ENCODE measurements at places on chromosomes 11 and 22.

- DNase-seq: no peak
These were observed 7.1 kb upstream of the HMGXB4 start for GRCh38 chr22:35250156-35250555.

DNA sequence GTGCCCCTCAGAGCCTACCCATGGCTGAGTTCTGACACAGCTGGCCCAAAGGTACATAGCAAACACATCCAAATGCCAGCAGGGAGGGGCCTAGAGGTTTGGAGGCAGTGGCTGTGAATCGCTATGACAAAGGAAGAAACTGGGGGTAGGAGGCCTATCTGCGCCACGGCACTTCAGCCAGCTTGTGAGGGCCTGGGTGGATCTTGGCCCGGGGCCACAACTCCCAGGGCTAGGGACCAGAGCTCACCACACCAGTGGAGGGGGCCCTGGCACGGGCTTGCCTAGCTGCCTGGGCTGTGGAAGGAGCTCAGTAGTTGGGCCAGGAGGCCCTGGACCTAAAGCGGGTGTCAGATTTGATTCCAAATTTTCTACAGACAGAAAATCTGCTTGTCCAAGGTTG is 9.4 kb upstream of the NAP1L4 start:
- DNase-seq: no peak

DNA sequence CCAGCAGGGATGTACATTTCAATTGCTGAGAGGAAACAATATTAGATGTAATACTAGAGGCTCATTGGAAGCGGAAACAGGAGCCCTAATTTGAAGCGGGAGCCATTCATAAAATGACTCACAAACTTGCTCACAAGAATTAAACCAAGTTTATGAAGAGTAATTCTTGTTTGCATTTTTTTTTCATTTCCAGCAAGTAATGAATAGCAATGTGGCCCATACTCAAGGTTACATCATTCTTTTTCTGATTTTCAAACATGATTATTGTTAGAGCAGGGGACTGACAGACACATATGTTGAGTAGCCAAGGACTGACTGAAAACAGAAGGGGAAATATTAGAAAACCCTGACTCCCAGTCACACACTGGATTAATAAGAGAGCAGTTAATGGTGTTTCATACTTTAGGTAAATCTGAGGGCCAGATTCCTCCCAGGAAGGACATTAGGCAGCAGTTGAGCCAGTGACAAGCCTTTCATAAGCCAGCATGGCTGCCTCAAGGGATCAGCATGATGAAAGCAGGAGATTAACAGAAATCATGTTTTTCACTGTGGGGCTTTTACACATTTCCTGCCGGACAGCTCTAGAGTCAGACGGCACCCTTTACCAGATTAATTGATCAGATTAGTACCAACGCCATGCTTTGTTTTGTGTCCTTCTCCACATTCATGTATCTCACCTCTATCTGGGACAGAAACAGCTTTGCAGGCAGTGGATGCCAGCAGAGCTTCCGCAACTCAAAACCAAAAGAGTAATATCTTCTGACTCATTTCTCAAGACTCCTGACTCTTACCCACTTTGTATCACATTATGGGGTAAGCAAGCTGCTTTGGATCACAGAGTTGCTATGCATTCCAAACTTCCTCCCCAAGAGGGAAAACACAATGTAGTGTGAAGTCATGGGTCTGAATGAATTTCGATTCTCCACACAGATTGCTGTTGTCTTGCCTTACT is 831.6 kb downstream of the KCNA4 start:
- DNase-seq: no peak

DNA sequence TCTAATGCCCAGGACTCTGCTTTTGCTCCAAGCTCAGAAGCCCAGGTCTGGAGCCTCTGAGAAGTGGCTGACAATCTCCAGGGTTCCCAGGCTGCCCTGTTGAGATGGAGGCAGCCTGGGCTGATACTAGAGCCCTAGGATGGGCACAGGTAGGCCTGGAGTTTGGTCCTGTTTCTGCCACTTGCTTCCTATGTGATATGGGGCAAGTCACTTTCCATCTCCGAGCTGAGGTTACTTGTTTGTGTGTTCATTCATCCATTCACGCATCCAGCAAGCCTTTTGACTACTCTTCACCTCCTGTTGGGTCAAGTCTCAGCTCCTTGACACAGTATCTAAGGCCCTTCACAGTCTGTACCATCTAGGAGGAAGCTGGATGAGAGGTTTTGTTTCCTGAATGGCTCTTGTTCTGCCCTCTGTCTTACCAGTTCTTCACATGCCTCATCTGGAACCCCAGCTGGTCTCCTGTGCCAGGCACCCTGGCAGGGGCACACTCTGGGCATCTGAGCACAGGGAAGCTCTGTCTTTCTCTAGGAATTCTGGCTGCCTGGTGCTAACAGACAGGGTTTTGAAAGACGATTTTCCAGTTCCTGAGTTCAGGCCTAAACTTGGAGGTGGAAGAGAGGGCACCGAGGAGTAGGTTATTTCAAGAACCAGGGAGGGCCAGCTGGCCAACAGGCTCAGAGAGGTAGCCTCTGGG is 53.2 kb upstream of the AMPD3 start:
- DNase-seq: no peak

GRCh38 chr11:112085822-112086421 is 634 bp downstream of the TIMM8B start:
- no peak for DNase-seq

DNA sequence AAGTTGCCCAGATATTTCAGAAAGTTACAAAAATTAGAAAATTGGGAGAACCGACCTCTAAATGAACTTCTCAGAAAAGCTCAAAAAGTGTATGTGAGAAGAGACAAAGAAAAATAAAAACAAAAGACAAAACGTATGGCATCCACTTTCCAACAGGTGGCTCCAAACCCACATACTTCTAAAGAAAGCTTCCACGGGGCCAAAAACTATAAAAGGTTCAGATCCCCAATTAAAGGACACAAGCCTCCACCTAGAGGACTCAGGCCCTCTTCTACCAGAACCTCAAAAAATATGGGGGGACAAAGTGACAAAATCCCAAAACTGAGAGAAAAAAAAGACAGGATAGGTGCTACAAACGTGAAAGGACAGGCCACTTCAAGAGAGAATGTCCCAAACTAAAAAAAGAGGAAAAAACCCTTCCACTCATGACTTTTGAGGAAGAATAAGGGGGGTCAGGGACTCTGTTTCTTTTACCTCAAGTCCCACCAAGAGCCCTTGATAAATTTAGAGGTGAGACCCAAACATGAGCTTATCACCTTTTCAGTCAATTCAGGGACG is 8.8 kb downstream of the SCGB2A1 start:
- DNase-seq: no peak

- DNase-seq: no peak
These were observed 9.4 kb downstream of the GSTP1 start for GRCh38 chr11:67592880-67593564.

DNA sequence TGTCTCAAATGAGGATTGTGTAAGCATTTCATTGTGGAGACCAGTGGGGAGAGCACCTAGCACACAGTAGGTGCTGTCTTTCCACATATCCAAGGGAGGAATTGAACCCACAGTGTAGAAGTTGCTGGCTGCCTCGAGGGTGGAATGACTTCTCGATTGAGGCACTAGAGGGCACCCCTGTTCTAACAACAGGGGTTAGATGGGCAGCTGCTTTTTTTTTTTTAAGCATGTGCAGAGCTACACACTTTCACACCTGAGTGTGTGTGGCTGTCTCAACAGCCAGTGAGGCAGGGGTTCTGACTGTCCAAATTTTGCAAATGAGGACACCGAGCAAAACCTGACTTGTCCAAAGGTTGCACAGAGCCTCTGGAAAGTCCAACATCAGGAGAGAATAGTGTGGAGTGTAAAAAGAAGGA is 118.2 kb upstream of the CRYBB3 start:
- no peak for DNase-seq

- no peak for DNase-seq
These were observed 41.3 kb upstream of the MN1 start for GRCh38 chr22:27842669-27843431.

GRCh38 chr11:72613450-72613849 is 60.8 kb downstream of the PDE2A start:
- no peak for DNase-seq

DNA sequence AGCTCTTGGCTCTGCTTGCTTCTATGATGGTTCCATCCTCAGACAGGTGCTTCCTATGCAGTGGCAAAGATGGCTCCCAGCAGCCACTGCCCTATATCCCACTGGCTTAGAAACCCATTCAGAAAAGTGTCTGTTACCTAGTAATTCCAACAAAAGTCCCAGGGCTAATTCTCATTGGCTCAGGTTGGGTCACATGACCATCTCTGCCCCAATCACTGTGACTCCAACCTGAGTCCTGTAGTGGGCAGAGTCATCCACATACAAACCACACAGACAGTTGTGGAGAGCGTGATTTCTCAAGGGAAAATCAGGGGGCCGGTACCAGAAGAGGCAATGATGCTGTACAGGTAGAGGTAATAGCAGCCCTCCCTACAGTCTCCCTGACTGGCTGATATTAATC is 67.5 kb downstream of the LHFPL7 start:
- DNase-seq: no peak

DNA sequence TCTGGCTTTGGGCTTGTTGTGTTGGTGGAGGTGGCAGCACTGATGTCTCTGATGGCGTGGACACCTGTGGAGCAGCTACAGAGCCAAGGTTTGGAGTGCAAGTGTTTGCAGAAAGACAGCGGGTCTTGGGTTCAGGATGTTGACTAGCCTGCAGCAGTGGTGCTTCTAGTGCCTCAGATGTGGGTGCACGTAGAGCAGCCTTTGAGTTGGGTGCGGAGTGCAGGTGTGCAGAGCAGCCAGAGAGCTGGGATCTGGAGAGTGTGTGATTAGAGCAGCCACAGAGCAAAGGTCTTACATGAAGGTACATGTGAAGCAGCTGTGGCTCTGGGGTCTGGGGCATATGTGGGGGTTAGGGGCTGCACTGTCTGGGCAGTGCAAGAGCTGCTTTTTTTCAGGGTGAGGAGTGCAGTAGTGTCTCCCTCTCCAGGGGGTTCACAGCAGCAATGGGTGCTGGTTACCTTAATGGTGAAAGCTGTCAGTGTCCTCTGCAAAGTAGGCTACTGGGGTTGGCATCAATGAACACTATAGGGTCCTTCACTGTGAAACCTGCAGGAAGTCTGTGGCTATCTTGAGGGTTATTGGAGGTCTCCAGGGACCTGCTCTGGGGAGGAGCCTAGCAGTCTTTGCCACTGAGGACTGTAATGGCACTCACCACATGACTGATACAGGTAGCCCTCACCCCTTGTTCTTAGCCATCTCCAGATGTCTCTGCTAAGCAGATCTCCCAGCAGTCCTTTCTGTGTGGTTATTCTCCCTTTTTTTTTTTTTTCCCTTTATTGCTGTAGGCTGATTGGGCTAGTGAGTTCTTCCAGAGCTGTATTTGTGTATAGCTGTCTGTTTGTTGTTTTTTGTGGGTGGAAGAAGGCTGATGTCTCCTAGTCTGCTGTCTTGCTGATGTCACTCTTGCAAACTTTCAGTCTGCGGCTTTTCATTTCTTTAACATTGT is 14.3 kb downstream of the BIRC2 start:
- DNase-seq: no peak

DNA sequence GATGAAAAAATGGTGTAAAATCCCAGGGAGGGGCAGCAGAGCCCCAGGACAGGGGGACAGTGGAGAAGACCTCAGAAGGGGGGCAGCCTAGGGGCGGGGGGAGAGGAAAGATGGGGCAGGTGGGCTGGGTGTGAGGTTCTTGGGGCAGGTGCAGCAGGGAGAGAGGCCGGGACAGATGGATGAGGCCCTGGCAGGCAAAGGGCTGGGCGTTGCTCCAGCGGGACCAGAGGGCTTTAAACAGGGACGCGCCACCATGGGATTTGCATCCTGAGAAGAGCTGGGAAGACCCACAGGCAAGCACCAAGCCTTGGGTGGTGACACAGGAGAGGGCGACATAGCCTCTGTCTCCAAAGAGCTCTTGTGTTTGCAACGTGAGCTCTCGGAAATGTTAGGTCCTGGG is 1342.8 kb downstream of the TBC1D22A start:
- no peak for DNase-seq
